GM12891 (cell line): ENCODE measurements at places on chromosomes 6 and 20.

GRCh38 chr6:145189836-145190235 lies 545.5 kb downstream of the EPM2A start:
- no peak for DNase-seq

DNA sequence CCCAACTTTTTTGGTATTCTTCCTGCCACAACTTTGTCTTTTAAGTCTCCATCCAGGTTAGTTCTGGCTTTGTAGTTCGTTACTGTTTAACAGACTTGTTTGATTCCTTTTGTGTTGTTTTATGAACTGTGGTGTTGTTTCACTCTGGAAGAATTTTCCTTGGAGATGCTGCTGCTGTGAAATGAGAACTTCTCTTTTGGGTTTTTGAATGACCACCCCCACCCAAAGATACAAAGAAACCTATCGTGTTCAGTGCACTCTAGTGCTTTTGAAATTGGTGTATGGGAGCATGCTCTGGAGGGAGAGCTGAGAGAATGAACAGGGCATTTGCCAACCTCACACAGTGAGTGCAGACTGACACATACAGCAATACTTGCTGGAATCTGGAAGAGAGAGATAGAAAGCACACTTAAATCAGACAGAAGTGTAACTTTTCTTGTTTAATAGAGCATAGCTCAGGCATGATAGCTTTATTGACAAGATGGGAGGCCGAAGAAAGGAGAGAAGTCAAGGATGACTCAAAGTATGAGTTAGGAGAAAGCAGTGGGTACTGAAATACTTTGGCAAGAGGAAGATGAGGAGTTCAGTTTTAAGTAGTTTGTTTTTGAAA lies 293.1 kb downstream of the SOX4 start:
- no peak for DNase-seq

- DNase-seq = no peak
Observed at GRCh38 chr6:43842231-43842794, 72.3 kb downstream of the VEGFA start.

DNA sequence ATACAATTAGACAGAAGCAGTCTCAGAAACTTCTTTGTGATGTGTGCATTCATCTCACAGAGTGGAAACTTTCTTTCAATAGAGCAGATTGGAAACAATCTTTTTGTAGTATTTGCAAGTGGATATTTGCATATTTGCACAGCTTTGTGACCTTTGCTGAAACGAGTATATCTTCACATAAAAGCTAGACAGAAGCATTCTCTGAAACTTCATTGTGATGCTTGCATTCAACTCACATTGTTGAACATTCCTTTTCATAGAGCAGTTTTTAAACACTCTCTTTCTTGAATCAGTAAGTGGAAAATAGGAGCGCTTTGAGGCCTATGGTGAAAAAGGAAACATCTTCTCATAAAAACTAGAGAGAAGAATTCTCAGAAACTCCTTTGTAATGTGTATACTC lies 657.9 kb upstream of the ZNF337 start:
- no peak for DNase-seq

DNA sequence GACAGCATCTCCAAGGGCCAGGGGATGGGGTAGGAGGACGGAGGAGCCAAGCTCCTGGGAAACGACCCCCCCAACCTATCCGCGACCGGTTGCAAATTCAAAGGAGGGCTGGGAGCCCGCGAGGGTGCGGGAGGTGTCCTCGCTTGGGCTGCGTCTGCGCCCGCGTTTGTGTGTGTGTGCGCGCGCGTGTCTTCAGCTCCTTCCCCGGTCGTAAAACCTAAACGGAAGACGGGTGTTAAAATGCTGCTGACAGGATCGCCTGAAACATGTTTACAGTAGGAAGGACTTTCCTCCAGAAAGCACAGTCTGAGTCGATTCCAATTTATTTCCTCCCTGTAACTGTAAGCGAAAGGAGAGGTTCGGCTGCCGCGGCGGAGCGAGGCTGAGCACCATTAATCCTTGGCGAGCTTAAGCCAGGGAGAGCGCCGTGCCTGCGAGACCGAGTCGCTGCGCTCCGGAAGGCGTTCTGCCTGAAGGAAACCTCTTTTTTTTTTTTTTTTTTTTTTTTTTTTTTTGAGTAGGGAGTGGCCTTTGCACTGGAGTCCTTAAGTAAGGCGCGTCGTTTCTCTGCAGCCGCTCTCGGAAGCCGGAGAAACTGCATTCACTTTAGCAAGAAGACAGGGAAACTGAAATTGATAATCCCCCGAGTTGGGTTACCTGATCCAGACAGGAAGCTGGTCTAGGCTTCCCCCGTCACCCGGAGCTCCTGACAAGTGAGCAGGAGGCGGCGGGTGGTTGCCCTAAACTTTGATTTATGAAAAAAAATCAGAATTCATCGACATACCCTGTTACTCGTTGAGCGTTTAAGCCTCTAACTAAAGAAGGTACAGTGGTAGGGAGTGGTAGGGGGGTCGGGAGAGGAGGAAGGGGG lies 4.8 kb upstream of the SOX4 start:
- no peak for DNase-seq

DNA sequence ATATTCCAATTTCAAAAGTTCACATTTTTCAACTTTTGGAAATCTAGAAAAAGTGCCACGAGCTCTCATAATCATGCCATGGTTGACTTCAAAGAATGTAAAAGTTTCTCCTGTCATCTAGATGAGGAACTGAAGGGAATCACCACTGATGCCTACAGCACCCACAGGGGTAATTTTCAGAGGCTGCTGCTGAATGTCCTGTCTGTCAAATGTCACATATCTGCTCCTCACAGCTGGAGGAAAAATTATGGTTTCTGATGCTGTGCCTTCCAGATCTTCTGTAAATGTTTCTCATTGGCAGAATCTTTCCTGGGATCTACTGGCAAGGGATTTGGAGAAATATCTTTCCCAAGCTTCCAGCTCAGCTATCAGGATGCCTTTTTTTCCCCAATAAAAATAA lies 32.5 kb upstream of the TRERF1 start:
- DNase-seq = no peak
